GM04504 (cell line): ENCODE measurements at places on chromosomes 12 and 14.
A peak's percentile ranks its signal among the peaks of the same experiment; 100 is the strongest.

DNA sequence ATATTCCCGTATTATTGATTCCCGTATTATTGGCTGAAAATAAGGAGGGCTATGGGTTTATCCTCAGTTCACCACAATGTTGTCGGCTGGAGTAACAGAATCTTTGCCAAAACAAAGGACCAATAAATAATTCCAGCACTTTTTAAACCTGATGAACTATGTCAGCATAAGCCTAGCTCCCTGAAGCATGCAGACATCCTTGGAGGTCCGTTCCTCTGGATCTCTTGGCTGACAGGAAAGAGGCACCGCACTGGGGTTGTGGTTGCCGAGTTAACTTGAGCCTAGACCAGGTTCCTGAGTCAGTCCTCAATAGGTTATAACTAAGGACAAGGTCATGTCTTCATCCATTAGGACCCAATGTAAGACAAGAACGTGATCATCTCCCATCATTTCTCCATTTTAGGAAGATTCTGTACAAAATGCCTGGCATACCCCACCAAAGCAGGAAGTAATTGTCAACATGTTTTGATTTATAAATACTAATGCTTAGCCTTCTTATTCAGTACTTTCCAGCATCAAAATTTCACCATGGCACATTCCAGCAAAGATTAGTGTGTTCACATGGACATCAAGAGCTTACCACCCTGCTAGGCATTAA, 36.6 kb downstream of the NID2 start:
- no peak for DNase-seq

GRCh38 chr12:50039151-50039835, 14.0 kb upstream of the RACGAP1 start:
- no peak for DNase-seq

- no peak for DNase-seq
These were observed 61.6 kb upstream of the MED13L start for GRCh38 chr12:116339062-116339461.

- no peak for DNase-seq
These were observed 6.6 kb downstream of the PPTC7 start for GRCh38 chr12:110576504-110576903.

DNA sequence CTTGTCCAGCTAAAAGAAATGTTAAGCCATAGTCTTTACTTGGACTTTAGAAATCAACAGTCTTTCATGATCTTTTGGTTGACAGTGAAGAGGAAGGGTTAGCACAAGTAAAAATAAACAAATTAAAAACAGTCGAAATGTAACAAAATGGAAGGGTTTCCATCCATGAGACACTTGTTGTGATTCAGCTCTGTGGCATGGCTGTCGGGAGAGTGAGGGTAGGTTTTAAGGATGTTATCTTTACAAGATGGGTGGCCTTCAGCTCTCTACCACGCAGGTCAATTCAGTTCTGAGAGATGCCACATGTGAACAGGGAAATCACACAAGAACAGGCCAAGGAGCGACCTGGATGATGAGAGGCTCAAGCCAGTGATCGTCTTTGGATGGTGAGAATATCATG, 180.2 kb downstream of the PPM1H start:
- DNase-seq: no peak

- DNase-seq: no peak
These were observed 112.8 kb downstream of the EGLN3 start for GRCh38 chr14:33837943-33838683.

GRCh38 chr14:101127224-101127623, 223.7 kb upstream of the RTL1 start:
- no peak for DNase-seq

- no peak for DNase-seq
These were observed 1581.3 kb upstream of the TMEM132C start for GRCh38 chr12:126685636-126686035.

GRCh38 chr14:30621354-30621939, 672 bp upstream of the SCFD1 start:
- no peak for DNase-seq

GRCh38 chr12:8917031-8917430, 2.7 kb downstream of the PHC1 start:
- DNase-seq: no peak

- DNase-seq: no peak
These were observed 116.4 kb upstream of the ATF1 start for GRCh38 chr12:50647479-50647878.

GRCh38 chr12:29543036-29543435, 45.5 kb upstream of the OVCH1 start:
- DNase-seq: no peak

DNA sequence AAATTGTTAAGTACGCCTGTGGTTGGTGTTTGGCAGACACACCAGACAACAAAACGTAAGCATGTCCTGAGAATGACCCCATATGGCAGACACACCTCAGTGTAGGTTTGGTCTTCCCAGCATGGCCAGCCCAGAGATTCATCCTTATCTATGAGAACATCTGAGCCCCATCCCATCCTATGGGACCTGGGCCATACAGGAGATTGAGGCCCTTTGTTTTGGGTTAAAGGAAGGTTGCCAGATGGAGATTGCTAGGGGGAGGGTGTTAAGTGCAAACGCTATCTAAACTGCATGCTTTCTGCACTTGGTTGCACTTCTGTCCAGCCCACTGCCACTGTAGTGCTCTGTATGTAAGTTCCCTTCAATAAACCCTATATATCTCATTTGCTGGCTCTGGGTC, 4.1 kb upstream of the PCNX4 start:
- DNase-seq: no peak

DNA sequence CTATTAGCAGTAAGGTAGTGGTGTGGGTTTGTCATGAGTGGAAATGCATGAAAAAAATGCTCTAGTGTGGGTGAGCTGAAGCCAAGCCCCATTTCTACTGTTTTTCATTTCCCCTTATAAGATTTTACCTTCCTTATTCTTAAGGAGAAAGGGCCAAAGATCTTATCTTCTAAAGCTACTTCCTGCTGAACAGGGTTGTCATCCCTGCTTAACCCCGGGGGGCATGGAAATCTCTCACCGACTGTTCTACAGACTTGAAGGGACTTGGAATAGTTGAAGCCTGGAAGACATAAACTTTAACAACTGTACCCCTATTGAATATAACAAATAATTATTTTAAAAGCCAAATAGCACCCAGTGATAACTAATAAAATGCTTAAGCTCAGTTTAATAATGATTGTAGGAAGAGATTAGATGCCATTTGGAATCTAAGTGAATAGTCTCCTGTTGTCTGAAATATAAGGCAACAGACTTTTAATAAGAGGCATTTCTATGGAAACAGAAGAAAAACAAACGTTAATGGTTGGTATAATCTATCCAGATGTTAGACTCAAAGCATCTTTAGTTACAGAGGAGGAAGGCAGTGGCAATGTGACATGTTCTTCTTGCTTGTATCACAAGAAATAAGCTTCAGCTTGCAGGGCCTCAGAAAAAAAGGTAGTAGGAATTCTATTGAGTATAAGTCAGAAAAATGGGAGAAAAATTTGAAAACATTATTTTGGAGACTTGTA, 1.8 kb upstream of the GMFB start:
- DNase-seq: no peak

GRCh38 chr14:74085047-74085637, 386 bp downstream of the LIN52 start:
- peak; percentile 21 for DNase-seq

GRCh38 chr12:55624056-55624455, 12.6 kb upstream of the OR10P1 start:
- DNase-seq: no peak

DNA sequence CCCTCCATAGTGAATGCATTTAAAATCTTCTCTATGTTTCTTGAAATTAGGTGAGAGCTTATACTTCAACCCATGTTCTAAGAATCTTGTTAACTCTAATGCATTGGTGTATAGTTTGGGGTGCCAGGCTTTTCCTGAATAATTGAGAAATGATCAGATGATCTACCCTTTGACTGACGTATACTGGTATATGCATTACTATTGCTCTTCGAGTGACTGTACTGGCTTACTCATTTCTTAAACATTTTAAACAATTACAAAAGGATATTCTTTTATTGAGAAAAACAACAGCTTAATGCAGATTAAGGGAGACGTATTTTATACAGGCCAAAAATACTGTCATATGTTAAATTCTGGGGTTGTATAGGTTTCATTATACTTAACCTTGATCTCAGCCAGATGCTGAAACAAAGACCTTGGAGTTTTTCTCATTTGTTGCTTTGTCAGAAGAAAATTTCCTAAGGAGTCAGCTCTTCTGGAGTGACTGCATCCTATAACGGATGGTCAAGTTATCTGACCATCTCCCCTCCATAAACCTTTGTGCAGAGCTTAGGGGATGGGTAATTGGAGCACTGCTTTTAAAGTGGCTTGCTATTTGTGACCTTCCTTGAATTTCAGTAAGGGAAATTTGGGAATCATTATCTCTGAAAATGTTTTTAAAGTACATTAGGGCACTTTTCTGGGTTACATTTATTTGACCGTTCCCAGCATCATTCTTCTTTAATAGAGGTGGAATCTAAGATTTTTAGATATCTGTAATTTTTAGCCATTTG, 507.6 kb downstream of the PCNX1 start:
- no peak for DNase-seq

DNA sequence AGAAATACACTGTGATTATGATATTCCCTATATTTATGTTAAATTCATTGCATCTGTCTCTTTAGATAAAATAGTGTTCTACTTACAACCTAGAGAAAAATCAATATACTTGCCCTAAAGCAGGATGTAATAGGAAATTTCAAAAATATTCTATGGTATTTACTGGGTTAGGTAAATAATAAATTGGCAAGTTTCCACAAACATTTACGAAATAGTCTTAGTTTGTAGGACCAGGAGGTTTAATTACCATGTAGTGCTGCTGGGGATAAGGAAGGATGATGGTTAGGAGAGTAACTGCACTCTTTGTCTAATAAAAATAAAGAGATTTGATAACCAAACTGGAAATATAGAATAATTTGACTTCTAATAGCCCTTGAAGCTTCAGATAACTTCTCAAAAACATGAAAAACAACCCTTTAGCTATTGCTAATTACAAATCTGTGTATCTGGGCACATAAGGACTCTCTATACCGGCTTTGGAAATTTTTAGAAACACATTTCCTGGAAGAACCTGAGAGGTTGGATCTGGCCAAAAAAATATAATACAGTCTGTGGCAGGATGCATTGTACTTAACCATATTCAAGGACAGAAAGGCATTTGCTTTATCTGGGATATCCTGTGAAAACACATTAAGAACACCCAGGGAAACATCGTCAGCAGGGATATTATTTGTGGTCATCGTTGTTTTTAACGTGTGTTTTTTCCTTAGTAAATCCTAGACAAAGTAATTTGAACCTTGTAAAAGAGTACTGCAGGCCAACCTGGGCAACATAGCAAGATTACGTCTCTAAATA, 36.7 kb upstream of the TMCC3 start:
- no peak for DNase-seq

- DNase-seq: no peak
These were observed 82.0 kb upstream of the EEA1 start for GRCh38 chr12:93011100-93011499.

GRCh38 chr12:77160931-77161330, 95.6 kb upstream of the E2F7 start:
- DNase-seq: no peak

DNA sequence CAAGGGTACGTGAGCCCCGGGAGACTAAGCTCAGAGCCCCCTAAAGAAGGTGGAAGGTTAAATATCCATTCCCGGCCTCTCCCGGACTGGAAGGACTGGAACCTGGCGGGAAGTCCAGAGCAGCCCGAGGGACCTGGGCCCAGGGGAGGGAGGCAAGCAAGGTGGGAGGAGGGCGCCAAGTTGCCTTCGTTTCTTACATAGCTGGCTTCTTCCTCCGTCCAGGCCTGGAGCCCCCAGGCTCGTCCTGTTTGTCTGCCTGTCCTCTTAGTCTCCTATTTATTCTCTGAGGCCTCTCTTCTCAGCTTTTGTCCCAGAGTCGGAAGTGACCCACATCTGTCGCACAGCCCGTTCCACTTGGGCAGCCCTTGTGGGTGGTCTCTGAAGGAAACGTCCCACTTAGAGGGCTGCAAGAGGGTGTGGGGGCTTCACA, 745 bp downstream of the PCK2 start:
- DNase-seq: no peak

- no peak for DNase-seq
These were observed 17.0 kb upstream of the NUDT4 start for GRCh38 chr12:93360688-93361087.
